ENCODE measurements at places on chromosomes 11 and 22. TPM values are rescaled to one million over a fixed set of nuclear protein-coding genes. Genes with fewer than 3 reads are reported as not detected.

The MB gene
- polyA plus RNA-seq = not detected

DNA sequence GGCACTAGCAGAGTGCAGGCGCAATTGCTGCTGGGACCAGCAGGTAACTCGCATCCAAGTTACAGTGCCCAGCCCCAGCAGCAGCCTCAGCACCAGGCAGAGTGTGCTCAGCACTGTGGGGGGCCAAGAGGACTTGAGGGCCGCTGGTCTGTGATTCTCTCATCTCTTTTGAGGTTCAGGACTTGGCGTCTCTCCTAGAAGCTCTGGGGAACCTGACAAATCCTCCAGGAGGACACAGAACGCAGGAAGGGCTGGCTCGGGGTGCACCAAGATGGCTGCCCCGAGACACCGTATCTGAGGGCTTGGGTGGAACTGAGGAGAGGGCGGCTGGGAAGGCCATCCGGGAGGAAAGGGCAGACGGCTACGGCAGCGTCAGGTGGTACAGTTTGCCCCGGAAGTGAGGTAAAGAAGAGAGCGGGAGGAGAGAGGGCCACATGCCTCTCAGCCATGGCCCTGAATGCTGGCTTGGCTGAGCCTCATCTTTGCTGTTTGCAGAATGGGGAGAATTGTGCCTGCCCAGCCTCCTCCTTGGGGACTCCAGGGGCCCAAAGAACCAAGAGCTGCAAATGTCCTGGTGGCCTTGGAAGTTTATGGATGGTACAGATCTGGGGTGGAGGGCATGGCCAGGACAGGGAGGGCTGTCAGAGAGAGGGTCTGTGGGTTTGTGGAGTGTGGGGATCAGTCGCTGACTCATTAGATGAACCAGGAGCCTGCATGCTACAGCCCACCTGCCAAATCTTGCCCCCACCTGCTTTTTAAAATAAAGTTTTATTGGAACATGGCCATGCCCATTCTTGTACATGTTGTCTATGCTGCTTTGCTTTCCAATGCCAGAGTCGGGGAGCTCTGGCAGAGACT is 78.0 kb downstream of the MYEOV start:
- no peak for DNase-seq

DNA sequence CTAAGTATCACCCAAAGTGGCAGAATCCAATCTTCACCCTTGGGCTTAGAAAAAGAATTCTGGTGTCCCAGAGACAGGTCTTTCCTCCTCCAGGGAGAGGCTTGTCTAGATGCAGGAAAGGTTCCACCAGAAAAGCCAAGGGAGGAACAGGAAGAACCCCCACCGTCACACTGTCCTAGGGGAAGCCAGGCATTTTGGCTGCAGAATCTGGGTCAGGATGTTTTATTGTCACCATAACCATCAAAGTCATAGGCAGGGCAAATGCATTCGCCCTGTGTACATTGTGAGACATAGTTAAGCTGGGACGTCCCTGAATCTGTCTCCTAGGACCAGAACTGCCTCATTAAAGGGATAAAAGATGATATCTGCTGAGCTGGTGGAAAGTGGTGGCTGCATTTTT is 590.5 kb downstream of the OPCML start:
- no peak for DNase-seq

DNA sequence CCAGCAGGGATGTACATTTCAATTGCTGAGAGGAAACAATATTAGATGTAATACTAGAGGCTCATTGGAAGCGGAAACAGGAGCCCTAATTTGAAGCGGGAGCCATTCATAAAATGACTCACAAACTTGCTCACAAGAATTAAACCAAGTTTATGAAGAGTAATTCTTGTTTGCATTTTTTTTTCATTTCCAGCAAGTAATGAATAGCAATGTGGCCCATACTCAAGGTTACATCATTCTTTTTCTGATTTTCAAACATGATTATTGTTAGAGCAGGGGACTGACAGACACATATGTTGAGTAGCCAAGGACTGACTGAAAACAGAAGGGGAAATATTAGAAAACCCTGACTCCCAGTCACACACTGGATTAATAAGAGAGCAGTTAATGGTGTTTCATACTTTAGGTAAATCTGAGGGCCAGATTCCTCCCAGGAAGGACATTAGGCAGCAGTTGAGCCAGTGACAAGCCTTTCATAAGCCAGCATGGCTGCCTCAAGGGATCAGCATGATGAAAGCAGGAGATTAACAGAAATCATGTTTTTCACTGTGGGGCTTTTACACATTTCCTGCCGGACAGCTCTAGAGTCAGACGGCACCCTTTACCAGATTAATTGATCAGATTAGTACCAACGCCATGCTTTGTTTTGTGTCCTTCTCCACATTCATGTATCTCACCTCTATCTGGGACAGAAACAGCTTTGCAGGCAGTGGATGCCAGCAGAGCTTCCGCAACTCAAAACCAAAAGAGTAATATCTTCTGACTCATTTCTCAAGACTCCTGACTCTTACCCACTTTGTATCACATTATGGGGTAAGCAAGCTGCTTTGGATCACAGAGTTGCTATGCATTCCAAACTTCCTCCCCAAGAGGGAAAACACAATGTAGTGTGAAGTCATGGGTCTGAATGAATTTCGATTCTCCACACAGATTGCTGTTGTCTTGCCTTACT is 831.6 kb downstream of the KCNA4 start:
- DNase-seq = no peak
